ENCODE measurements at places on chromosomes 1 and 21.

DNA sequence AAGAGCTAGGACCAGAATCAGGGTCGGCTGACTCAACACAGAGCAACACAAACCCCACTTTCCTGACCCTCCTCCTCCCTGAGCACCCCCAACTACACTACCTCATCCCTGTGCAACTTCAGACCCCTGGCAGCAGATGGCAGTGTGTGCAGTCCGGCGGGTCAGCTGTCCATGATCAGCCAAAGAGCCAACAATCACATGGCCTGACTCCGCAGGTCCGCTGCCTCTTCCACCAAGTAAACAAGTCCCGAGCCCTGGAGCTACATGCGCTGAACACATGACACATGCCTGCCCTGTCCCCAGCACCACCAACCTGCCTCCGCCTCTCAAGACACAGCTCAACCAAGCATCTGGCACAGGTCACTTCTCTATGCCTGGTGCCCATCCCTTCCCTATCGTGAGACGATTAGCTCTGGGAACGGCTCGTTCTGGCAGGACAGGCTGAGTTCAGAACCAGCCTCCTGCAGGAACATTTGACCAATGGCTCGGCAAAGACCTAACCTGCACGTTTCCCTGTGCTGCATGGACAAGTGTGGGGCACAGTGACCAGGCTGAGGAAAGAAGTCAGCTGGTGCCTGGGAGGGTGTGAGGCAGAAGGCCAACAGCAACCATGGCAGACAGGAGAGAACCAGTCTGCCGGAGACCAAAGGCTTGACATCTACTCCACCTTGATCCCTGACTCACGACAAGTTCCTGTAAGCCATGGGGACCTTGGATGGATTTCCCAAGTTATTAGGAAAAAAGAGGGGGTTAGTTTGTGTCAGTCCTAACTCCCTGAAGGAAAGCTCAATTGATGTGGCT lies 60.3 kb downstream of the CD46 start:
- no peak for DNase-seq

DNA sequence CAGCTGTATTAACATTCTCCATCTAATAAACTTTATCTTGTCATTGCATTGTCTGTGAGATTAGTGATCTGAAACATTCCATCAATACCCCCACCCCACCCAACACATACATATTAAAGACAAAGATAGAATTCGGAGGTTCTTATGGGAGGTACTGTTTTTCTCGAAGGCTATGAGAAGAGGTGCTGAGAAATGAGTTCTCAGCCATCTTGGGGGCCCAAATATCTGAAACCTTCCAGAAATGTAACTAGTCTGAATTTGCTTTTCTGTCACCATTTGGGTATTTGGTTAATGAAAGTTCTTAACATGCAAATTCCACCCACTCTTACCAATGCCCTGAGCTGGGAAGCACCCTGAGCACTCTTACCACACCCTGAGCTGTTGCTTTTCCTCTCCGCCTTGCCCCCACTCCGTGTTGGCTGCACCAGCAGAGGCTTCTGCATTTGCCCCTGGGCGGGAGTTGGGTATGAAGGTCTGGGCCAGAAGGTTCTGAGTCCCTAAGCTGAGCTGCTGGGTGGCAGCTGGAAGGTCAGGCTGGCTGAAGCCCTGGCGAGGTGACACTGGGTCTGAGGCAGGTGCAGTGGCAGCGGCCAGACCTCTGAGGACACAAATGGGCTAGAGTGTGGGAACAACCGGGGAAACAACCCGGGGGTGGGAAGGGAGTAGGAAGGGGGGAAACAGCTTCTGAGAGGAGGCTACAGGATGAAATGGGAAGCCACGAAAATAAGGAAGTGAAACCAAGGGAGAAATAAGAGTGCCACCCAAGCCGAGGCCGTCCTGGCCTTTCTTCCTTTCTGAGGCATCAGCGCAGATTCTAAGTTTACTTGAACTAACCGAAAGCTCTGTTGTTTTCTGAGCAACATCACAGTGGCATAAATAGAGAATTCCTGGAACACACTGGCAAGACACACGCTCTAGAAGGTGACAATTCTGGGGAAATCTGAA lies 26.3 kb upstream of the IER5 start:
- DNase-seq: no peak

DNA sequence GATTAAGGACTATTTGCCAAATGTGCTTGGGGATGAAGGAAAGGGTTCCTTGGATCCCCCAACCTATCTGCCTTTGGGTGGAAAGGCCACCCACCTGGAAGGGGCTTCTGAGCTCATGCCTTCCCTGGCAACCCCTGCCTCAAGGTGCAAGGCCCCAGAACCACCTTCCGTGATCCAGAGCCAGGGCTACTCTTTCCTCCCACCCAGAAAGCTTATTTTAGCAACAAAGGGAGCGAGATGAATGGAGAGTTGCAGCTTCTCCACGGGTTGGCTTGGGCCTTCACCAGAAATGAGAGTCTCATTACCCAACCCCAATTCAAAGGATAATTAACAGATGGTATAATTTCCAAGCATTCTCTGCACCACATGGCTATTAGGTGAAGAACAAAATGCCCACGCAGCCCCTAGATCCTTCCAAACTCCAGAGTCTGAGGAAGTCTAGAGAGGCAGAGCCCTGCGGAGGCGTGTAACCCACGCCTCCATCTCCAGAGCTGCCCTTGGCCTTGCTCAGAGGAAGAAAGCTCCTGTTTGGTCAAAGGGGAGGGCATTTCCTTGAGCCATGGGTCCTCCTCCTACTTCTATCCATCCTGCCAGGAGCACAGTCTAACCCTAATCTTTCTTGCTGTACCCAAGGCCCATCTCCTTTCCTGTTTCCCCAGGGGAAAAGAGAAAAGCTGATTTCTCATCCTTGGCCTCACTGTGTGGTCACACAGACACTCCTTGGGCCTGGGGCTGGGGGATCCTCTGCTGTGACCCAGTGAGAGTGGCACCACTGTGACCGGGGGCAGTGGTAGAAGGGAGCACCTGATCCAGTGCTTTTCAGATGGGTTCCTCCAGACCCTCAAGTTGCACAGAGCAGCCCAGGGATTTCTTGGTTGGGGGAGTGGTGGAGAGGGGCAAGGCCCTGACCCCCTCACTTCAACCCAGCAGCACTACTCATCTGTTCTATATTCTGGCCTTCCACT lies 1.7 kb upstream of the CELSR2 start:
- peak; percentile 56 for DNase-seq

DNA sequence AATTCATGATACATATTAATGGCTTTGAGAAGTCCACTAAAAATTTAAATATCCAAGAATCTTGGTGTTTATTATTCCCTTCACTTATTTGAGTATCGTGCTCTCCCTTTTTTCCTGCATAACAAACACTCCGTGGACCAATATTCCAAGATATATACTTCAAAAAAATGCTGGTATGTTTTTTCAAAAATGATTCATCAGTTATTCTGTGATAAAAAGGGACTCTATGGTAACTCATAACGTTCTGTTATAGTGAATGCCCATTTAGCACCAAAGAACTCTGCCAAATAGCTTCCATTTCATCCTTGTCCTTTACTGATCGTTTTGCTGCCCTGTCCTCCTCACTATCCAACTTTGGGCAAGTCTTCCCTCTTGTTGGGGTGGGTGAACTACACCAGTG lies 12.9 kb downstream of the GIPC2 start:
- no peak for DNase-seq

GRCh38 chr1:210441028-210441427 lies 112.3 kb downstream of the HHAT start:
- DNase-seq: no peak

DNA sequence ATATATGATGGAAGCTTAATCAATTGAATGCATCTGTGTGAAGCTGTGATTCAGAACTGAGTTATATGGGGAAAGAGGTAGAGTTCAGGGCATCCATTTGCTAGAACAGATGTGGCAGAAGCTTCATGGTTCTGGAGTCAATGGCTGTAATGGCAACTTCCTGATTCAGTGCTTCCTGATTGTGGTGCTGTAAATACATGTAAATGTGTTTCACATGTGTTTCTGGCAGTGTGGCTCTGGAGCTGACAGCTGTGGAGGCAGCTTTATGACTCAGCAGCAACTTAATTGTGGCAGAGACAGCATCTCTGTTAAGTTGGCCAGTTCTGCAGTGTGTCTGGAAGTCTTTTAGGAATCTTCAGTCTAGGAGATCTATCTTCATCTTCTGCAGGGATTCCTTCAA lies 226.6 kb upstream of the ZRANB2 start:
- DNase-seq: no peak

- DNase-seq: no peak
These were observed 45.5 kb downstream of the TOR3A start for GRCh38 chr1:179127163-179127895.

- no peak for DNase-seq
These were observed 46.8 kb upstream of the USP25 start for GRCh38 chr21:15682977-15683376.

- DNase-seq: no peak
These were observed 20.1 kb downstream of the MGST3 start for GRCh38 chr1:165650981-165651625.

DNA sequence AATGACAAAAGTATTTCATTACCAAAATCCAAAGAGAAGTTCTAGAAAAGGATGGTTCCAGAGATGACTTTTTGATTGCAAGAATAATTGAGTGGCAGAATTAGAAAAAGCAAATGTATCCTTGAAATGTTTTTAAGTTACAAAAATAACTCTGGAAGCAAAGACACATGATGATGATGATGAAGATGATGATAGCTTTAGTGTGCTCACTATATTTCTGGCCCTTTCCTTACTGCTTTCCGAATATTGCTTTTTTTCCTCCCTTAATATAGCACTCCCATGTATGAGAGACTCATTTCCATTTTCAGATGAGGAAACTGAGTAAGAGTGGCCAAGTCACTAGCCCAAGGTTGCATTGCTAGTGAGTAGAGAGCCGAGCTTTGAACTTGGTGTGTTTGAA lies 54.7 kb downstream of the CACHD1 start:
- no peak for DNase-seq

- DNase-seq: no peak
These were observed 22.8 kb downstream of the TMEM50A start for GRCh38 chr1:25360596-25361581.

GRCh38 chr1:15681349-15682292 lies 2.5 kb upstream of the PLEKHM2 start:
- DNase-seq: no peak

DNA sequence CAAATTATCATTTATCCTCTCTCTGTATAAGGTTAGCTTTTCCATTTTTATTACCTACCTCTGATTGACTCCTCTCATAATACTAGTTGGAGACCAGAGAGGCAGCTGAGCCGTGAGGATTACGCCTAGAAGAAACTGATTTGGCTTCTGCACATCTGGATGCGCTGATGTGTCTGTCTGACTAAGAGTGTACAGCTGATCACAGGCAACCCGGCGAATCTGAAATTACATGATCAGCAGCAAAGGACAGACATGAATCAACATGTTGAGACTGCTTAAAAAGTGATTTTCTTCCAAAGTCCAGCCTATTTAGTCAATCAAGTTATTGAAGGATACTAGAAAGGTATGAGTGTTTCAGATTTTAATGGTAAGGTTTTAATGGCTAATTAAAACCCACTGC lies 81.2 kb downstream of the PCSK9 start:
- no peak for DNase-seq

DNA sequence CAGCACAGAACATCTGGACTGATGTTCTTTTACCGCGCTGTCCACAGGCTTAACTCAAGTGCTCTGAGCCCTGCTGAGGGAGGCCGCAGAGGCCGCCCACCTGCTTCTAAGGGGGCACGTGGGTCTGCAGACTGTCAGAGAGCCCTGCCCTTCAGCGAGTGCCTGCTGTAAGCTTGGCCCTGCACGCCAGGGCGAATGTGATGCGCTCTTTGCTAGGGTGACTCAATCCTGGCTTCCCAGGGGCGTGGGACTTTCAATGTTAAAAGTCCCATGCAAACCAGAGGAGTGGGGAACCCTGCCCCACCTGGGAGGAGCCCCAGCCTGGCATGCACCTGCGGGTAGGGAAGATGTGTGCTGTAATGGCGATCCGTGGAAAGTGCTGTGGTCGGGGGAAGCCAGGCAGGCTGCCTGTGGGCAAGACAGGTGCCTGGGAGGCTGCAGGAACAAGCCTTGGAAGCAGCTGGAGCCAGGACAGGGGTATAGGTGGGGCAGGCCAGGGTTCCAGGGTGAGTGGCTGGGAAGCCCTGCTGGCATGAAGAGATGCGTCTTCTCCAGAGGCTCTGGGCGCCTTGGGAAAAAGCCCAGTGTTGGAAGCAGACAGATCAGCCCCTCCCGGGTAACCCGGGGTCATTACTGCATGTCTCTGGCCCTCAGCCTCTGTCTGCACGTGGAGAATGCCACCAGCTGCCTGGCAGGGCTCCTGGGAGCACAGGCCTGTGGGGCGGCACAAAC lies 594 bp upstream of the PANK4 start:
- DNase-seq: no peak

GRCh38 chr1:246267896-246268295 lies 239.2 kb downstream of the SMYD3 start:
- no peak for DNase-seq

DNA sequence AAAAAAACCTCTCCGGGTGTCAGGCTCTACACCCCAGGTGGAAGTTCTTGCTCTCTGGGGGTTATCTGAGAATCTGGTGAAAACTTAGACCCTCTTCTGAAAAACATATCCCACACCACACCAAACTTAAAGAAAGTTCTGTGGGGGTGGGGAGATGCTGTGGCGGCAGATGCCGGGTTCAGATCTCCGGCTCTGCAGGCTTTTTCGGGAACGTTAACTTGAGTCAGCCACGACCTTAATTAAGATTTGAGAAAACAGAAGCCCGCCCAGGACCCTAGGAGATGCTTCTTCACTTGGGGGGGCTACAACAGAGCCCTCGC lies 2.3 kb downstream of the RCC2 start:
- no peak for DNase-seq

DNA sequence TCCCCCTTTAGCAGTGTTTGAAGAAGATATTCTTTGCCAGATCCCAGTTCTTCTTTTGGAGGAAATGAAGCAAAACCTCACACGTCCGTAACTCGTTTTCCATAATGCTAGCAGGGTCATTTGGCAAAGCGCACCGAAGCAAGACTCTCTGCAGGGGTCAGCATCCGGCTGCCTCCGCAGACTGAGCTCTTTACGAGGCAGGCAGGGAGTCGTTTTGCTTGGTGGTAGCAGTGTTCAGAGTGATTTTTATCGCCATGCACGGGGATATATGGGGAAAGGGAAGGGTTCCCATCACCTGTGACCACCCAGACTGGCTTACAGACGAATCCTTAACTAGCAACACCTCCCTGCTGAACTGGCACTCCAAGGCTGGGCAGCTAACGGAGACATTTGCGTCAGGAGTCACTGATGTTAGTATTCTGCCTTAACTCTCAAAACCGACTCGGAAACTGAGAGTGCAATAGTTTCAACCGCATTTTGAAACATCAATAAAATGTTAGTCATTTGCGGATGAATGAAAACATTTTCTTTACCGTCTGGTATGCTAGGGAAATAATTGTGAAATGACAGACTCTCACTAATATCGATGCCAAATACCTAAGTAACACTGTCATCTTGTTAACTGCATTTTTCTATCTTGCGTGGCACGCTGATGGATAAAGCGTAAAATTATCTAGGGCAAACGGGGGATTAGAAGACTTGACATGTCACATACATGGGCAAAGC lies 2.2 kb upstream of the NEGR1 start:
- no peak for DNase-seq
